ENCODE measurements at places on chromosomes 2 and 18.

DNA sequence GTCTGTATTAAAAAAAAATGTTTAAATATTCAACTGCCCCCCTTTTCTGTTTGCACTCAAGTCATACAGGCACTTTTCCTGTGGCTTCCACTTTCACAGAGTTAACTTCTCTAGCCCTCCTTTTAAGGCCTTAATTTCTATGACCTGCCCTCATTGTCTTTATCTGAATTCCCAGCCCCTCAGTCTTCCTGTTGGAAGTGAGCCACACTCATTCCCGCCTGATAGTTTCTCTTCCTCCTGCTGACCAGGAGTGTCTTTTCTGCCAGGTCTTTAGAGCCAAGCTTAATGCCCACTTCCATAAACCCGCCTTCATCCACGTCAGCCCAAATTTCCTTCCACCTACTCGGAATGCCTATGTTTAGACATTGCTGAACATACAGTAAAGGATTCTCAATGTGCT is 10.5 kb downstream of the COPS8 start:
- no peak for DNase-seq

- DNase-seq, result no peak
These were observed 29.7 kb downstream of the LYPD6 start for GRCh38 chr2:149360106-149360505.

GRCh38 chr18:32093102-32093511 is 1.4 kb downstream of the RNF138 start:
- DNase-seq, result peak; percentile 27

DNA sequence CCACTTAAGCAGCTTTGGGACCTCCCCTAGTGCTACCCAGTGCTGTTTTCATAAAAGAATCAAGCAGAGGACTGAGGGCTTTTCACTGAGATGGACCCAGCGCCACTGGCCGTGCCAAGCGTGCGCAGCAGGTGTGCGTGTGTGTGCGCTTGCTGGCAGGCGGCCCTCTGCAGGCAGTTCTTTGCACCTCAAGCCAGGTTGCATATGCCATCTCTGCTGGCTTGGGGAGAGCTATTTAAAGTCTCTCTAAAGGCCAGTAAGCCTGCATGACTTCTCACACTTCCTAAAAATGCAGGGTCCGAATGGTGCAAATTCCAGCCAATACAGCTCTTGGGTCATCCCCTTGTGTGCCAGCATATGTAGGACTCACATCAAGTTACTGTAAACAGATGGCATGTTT is 255.5 kb downstream of the RNF152 start:
- DNase-seq, result no peak

- DNase-seq, result no peak
These were observed 20.8 kb downstream of the TNFRSF11A start for GRCh38 chr18:62345909-62346308.

DNA sequence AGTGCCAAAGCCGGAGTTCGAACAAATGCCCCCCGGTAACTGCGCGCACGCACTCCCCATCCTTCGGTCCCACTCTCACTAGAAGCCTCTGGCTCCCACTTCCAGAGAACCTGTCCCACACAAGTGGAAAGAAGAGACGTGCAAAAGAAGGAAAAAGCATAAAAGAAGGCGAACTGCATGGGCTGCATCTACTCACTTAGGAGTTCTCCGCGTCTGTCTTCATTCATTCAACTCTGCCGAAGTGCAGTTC is 312 bp downstream of the NR4A2 start:
- DNase-seq, result no peak

GRCh38 chr2:212843409-212844199 is 305.0 kb upstream of the ERBB4 start:
- DNase-seq, result no peak

GRCh38 chr2:150214626-150215025 is 272.8 kb downstream of the RND3 start:
- no peak for DNase-seq

- no peak for DNase-seq
These were observed 79.1 kb downstream of the TRIB2 start for GRCh38 chr2:12795851-12796250.

- no peak for DNase-seq
These were observed 787.7 kb downstream of the CCDC85A start for GRCh38 chr2:56971383-56971974.

- DNase-seq, result no peak
These were observed 1.0 kb upstream of the PMAIP1 start for GRCh38 chr18:59898609-59899297.

DNA sequence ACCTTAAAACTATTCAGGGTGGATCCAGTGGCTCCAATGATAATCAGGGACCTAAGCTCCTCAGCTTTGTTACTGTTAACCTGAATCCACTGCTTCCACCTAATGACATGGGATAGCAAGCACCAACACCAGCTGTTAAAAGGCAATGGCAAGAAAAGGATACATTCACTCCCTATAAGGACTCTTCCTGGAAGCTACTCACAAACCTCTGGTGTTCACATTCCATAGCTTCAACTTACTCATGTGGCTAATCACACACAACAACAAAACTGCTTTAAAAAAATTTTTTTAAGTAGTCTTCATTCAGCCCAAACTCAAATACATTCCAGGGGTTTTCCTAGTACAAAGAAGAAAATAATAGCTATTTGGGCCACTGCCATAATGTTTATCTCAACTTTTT is 24.5 kb downstream of the ROCK2 start:
- no peak for DNase-seq

- DNase-seq, result no peak
These were observed 1093.6 kb downstream of the SUCLG1 start for GRCh38 chr2:83365476-83365875.

DNA sequence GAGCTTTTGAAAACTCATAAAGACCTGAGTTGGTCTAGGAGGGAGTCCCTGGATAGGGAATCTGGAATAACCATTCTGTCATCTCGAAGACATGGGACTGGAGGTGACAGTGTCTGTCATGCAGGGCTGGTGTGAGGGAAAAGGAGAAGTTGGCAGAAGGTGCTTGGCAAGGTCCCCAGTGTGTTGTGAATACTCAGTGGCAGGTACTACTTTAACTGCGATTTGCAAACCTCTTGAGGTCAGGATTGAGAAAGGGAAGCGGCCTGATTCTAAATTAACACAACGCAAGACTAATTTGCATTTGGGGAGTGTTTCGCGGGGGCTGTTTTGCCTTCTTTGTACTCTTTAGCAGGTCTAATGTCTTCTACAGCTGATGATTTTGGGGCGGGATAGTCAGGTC is 77.0 kb upstream of the TMEM200C start:
- DNase-seq, result no peak

DNA sequence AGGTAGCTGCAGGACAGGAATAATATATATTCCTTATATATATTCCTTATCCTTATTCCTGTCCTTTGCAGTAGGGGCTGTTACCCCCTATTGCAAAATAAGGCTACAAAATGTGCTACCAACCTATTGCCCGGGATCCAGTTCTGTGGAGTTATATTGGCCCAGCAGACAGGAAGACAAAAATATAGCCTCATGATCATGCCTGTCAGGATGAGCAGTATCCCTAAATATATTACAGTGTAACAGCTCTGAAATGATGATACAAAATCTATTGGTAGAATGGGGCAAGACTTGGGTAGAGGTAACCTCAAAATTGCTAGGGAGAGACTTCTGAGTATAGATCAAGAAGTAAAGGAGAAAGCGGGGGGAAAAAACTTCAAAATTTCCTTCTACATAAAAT is 31.6 kb upstream of the MARCHF7 start:
- no peak for DNase-seq

GRCh38 chr2:29123617-29124349 is 8.6 kb downstream of the CLIP4 start:
- peak; percentile 22 for DNase-seq

- no peak for DNase-seq
These were observed 29.0 kb upstream of the CFAP36 start for GRCh38 chr2:55490554-55490953.

GRCh38 chr2:95225658-95226057 is 18.3 kb downstream of the ZNF892 start:
- DNase-seq, result no peak

DNA sequence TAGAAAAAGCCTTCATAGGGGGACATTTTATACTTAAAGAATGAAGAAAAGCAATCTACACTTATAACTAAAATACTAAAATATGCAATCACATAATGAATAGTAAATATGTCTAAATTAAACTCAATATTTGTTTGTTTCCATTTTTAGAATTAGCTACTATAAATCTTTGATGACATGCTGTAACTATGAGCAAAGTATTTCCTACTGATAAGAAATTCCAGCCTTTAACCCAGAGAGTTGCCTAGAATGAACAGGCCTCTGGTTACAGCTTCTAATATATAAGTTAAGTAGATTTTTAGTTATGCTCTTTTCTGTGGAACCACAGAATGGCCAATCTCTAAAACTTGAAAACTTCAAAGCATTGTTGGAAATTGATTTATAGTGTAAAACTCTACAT is 1465.6 kb upstream of the ZEB2 start:
- DNase-seq, result no peak

DNA sequence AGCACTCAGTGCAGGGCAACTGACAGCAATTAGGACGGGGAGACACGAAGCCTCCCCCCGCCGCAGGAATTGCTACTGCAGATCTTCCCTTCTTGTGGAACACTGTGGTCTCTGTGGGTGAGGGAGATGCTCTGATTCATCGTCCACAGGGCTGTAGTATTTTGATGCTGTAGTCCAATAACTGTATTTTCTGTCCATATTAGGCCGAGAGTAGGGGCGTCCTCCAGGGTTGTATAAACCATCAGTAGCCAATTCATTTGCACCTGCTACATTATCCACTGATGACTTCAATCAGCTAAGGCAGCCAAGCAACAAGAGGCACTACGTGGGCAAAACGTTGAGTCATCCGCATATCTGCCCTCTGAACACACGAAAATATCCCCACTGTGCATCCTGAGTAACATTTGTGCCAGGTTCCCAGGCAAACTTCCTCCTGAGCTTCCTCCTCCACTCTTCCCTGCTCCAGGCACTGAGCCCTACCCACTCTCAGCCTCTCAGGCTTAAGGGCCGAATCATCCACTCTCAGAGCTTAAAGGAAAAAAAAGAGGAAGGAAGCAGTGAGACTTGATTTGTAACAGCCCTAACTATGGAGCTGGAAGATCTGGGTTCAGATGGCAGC is 62.1 kb downstream of the LBH start:
- no peak for DNase-seq

DNA sequence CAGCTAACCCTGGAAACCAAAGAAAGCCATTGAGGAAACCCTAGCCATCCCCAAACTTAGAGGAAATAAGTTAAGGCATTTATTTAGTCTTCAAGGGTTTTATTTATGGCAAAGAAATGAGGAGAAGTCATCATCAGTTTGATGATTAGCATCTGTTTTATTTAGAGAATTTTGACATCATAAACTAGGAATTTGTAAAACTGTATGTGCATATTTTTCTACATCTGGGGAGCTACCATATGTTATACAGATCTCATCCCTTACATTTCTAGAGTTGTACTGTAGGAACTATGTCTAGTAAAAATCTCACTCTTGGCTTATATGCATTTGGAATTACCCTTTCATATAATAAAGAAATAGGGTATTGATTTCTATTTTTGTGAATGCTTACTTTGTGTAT is 48.7 kb downstream of the FMNL2 start:
- DNase-seq, result no peak

- DNase-seq, result no peak
These were observed 124.2 kb upstream of the ARHGAP28 start for GRCh38 chr18:6605115-6605869.

- DNase-seq, result no peak
These were observed 86.7 kb downstream of the VIT start for GRCh38 chr2:36783246-36783645.

DNA sequence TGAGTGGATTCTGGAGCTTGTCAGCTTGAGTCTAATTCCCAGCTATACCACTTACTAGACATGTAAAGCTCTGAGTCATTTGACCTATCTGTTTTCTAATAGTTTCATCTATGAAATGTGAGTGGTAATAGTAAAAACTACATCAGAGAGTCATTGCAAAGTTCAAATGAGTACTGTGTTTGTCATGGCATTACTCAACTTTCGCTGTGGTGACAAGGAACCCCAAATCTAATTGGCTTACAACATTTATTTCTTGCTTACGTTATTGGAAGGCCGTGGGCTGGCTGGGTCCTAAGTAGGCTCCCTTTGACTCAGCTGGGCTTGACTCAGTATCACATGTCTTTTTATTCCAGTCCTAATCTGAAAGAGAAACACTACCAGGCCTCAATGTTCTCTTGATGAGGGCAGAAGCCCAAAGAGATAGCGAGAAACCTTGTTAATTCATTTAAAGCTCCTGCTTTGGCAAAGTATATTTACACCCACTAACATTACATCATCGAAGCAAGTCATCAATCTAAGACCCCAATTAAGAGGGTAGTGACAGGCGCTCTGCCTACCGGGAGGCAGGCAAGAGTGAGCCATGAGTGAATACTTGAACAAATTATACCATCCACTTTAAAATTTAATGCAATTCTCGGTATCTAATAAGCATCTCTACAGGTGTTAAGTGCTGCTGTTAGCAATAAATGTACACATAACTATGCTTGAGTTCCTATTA is 431.8 kb upstream of the SPHKAP start:
- no peak for DNase-seq

DNA sequence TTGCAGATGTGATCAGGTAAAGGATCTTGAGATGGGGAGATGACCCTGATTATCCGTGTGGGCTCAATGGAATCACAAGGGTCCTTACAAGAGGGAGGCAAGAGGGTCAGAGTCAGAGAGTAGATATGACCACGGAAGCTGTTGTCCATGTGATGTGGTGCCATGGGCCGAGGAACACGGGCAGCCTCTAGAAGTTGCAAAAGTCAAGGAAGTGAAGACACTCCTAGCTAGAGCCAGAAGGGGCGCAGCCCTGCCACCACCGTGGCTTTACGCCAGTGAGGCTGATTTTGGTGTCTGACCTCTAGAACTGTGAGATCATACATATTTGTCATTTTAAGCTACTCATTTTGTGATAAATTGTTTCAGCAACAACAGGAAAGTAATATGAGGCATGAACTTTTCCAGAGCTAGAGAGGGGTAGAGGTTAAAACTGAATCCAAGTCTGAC is 114.4 kb downstream of the CAPN13 start:
- DNase-seq, result no peak

DNA sequence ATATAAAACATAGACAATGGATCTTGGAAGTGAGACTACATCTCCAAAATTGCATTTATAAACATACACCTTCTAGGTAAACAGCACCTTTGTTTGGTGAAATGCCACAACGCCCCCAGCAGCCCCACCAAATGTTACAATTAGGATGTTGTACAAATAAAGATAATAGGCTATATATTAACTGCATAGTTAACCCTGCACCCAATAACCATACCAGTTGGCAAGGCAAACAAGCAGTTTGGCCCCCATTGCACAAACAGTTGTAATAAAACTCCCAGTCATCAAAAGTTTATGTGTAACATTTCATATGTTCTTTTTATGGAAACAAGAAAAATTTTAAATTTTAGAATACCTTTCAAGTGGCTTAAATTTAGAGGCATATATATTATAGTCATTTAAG is 67.3 kb downstream of the PRPF40A start:
- no peak for DNase-seq

- DNase-seq, result no peak
These were observed 23.4 kb upstream of the IL36G start for GRCh38 chr2:112954364-112954763.

DNA sequence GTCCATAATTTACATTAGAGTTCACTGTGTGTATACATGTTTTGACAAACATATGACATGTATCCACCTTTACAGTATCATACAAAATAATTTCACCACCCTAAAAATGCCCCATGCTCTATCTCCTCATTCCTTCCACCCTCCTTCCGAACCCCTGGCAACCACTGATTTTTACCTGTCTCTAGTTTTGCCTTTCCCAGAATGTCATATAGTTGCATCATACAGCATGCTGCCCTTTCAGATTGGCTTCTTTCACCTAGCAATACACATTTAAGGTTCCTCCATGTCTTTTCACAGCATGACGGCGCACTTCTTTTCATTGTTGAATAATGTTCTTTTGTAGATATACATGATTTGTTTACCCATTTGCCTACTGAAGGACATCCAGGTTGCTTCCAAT is 10.4 kb downstream of the LRPPRC start:
- no peak for DNase-seq

All from activated naive CD4-positive, alpha-beta T cell treated with anti-CD3 and anti-CD28 coated beads, Interleukin-2, amount 50 U/mL, for 16 hours (primary cell).